ENCODE measurements at places on chromosomes 4 and X.

DNA sequence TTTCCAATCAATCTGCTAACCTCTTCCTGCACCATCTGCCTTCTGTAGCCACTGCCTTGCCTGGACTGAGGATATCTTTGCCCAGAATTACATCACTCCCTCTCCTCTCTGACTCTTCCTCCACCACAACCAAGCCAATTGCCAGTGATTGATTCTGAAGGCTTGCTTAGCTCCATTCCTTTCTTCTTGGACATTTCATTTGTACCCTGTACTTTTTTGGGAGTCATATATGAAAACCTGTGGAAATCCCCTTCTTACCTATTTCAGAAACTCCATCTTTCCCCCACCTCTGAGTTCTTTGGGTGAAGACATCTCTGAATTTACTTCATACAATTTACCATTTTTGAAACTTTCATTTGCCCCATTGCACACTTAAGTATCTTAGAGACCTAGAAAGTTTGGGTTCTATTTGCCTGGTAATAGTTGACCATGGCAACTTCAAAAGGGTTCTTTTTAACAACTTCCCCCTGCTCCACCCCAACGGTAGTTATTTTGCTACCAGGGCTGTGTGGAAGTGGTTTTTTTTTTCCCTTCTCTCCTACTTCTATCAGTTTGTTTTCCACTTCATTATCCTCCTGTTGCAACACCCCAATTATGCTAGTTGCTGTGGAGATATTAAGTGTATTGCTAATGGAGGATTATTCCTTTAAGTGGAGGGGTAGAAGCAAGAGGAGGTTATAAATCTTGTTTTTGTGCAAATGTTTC is 14.3 kb downstream of the SGMS2 start:
- DNase-seq, result no peak

GRCh38 chr4:105327222-105327621 is 146.6 kb downstream of the PPA2 start:
- DNase-seq, result no peak

- no peak for DNase-seq
Measured at GRCh38 chrX:106278951-106279350, 110.8 kb downstream of the PWWP3B start.

DNA sequence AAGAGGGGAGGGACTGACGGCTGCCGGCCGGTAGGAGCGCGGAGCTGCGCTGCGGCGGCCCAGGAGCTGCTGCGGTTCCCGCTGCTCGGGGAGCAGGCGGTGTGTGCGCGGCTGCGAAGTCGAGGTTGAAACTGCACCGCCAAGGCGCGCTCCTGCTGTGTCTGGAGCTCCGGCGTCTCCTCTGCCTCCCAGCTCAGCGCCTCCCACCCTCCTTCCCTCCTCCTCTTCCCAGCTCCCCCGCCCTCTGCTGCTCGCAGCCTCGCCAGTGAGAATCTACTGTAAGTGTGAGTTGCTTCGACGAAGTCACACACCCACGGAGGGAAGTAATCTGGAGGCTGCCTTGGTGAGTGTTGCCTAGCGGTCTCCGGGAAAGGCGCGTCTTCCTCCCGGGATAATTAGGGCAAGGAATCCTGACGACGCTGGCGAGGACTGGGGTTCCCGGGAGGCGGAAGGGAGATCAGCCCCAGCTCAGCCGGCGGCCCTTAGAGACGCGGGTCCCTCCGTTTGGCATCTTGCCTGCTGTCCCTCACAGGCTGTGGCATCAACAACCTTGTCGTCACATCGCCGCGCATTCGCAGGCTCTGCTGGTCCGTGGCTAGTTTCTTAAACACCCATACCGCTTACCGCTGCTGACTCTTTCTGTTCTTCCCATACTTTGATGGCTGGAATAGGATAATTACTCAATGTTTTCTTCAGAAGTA is at the start of gene EPHA5:
Gene EPHA5 (minus strand): TSS at position 159 of the 701 bp plus-strand sequence. CDS start 747 bp downstream, outside the sequence.
- no peak for DNase-seq

- DNase-seq, result no peak
Measured at GRCh38 chr4:118032691-118033090, 1.6 kb upstream of the NDST3 start.

DNA sequence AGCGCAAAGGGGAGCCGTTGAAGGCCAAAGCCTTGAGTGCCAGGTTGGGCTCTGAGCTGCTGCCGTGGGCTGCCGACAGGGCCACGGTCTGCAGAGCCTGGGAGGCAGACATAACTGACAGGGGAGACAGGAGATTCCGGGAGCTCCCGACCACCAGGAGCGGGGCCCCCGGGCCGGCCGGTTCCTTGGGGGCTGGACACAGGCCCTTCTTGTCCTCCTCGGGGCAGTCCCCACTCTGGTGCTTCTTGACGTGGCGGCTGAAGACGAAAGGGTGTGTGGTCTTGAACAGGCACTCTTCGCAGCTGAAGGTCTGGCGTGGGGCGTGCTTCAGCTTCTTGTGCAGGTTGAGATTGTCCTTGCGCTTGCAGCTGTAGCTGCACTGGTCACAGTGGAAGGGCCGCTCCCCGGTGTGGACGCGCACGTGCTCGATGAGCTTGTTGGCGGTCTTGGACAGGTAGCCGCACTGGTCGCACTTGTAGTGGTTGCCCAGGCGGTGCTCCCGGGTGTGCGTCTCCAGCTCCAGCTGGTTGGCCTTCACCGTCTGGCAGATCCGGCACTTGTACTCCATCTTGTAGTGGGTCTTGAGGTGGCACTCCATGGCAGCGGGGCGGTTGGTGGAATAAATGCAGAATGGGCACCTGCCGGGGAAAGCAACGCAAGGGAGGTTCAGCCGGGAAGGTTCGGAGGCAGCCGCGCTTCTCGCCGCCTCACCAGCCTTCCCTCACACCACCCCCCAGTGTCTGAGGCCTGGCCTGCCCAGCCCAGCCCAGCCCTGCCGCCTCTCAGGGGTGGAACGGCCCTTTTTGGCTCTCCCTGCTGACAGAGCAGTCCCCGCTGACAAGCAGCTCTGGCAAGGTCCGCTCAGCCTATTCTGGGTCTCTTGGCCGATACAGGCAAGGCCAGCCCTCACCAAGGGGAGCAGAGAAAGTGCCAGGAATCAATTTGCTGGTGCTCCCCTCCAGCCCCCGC is 81.3 kb downstream of the C4orf51 start:
- no peak for DNase-seq

DNA sequence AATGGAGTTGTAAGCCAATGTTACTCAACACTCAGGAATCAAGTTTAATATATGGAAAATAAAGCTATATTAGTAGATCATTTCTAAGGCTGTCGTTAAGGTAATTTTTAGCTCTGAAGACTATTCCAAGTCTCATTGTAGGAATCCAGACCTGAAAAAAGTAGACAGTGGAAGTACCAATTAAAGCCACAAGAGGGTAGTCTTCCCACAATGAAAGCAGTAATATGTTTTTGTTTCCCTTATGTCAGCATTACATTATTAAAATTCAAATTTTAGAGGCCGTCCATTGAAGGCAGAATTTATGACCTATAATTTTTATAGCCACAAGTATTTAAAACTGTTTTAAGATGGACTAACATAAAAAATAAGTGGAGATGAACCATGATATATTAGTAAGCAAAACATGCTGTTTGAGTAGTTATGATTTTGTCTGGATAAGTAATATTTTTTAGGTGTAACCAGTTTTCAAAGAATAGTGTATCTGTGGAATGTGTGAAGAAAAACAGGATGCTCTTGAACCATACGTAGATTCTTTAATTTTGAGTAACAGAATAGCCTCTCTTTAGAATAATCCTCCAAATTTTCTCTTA is 372.6 kb upstream of the TECRL start:
- no peak for DNase-seq

- no peak for DNase-seq
Measured at GRCh38 chr4:176193938-176194337, 1.4 kb downstream of the SPATA4 start.

DNA sequence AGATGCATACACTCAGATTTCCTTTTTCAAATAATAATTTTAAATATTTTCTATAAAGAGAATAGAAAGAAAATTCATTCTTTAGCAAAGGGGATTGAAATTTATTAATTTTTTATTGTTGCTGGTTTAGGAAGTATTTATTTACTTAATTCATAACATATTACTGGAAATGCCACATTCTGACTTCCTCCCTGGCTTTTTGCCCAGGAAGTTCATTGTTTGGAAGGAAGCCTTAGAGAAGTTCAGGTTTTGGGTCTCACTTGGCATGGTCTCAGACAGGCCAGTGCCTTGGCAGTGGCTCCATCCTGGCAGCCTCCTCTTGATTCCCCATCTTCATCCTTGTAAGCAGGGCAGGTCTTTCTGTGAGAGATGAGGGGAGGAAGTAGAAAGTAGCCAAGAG is 50.5 kb downstream of the IL15 start:
- no peak for DNase-seq

GRCh38 chr4:3318561-3319021 is 25.8 kb downstream of the RGS12 start:
- no peak for DNase-seq

GRCh38 chrX:154729439-154729838 is 21.4 kb downstream of the GAB3 start:
- DNase-seq, result no peak

DNA sequence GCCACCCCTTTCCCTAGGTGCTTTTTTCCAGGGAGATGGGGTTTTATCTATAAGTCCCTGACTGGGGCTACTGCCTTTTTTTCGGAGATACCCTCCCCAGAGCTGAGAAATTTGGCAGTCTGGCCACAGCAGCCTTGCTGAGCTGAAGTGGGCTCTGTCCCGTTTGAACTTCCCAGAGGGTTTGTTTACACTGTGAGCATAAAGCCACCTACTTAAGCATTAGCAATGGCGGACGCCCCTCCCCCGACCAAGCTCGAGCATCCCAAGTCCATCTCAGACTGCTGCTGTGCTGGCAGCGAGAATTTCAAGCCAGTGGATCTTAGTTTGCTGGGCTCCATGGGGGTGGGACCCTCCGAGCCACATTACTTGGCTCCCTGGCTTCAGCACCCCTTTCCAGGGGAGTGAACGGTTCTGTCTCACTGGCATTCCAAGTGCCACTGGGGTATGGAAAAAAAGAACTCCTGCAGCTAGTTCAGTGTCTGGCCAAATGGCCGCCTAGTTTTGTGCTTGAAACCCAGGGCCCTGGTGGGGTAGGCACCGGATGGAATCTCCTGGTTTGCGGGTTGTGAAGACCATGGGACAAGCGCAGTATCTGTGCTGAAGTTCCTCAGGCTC is 456.4 kb upstream of the HTR2C start:
- no peak for DNase-seq

DNA sequence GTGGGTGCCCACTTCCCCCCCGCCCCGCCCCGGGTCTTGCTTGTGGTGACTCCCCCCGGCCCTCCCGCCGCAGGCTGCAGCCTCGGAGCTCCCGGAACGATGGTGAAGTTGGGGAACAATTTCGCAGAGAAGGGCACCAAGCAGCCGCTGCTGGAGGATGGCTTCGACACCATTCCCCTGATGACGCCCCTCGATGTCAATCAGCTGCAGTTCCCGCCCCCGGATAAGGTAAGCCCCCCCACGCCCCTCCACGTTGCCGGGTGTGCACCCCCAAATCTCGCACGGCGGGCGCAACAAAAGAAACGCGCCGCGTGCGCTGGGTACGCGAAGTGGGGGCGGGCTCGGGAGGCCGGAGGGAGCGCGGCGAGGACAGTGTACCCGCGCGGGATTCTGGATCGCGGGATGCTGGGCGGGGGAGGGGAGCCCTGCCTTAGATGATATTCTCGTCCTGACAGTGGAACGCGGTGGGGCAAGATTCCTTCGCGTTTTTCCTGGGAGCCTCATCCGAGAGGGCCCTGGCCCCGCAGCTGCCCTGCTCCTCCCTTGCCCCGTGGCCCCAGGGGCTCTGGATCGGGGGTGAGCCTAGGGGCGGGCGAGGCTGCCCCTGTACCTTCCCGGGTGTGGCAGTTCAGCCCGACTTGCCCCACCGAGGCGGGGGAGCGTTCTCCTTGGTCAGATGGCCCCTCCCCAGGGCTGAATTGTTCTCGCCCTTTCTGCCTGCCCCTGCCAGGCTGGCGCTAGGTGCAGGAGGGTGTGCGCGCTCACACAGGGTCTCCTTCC is 819 bp downstream of the NSG1 start:
- peak; percentile 19 for DNase-seq

- no peak for DNase-seq
Measured at GRCh38 chr4:25756503-25756902, 100.9 kb downstream of the SLC34A2 start.

DNA sequence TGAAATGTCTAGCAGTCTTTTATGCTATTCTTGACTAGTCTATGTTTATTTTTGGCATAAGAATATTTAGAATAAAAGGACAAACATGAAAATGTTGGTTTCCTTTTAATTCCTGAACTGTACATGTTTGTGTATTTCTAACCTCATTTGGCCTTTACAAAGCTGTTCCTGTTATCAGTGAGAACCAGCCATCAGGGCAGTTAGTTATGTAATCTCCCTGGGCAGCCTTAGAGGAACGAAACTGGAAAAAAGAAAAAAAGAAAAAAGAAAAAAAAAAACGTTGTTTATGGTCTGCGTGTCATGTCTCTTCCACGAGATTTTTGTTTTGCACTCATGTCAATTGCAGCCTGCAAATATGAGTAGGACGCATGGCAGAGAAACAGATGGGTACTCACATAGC is 193.7 kb downstream of the MAGEB5 start:
- DNase-seq, result no peak

All from activated gamma-delta T cell treated with Interleukin-2 at 50 U/mL for 16 hours (primary cell).